ENCODE measurements at places on chromosomes 2 and 18. TPM values are rescaled to one million over a fixed set of nuclear protein-coding genes. Genes with fewer than 3 reads are reported as not detected.
A peak's percentile ranks its signal among the peaks of the same experiment; 100 is the strongest.

DNA sequence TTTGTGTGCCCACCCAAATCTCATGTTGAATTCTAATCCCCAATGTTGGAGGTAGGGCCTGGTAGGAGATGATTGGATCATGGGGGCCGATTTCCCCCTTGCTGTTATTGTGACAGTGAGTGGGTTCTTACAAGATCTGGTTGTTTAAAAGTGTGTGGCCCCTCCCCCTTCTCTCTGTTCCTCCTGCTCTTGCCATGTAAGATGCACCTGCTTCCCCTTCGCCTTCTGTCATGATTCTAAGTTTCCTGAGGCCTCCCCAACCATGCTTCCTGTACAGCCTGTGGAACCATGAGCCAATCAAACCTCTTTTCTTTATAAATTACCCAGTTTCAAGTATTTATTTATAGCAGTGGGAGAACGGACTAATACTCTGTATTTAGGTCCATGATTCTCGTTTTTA is 588.1 kb downstream of the DCDC2C start:
- no peak for DNase-seq

DNA sequence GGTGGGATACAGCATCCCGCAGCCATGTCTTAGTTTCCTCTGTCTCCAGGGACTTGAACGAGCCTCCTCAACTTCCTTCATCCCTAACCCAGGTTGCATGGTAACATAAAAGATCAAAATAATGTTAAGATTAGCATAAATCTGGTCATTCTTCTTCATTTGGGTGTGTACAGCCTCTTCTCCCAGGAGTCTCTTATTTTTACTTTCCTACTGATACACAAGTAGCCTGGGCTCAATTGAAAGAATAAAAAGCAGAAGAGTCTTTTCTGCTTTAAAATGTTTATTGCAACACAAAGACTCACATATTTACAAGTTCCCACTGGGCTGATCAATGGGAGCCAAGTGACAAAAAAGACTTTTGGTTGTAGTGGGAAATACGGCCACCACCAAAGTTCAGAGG is 137.9 kb upstream of the PID1 start:
- no peak for DNase-seq

- DNase-seq = no peak
Observed at GRCh38 chr18:75422341-75422910, 5.1 kb downstream of the SMIM21 start.

GRCh38 chr2:33521791-33522281 is 45.4 kb downstream of the RASGRP3 start:
- DNase-seq = no peak

DNA sequence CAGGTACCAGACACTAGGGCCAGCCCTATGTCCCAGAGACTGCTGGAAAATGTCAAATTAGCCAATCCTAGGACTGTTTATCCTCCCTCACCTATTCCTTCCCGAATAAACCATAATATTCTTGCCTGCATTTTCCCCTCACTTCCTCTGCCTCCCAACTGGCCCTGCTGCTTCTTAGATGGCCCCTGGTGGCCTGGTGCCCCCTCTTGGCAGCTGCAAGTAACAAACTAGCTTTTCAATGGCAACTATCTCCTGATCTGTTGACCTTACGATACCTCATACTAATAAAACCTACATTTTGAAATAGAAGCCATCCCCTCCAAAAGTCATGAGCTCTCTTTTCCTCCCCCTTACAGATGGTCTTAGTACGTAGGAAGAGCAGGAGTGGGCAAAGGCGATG is 132.0 kb downstream of the ALPK2 start:
- DNase-seq = no peak

DNA sequence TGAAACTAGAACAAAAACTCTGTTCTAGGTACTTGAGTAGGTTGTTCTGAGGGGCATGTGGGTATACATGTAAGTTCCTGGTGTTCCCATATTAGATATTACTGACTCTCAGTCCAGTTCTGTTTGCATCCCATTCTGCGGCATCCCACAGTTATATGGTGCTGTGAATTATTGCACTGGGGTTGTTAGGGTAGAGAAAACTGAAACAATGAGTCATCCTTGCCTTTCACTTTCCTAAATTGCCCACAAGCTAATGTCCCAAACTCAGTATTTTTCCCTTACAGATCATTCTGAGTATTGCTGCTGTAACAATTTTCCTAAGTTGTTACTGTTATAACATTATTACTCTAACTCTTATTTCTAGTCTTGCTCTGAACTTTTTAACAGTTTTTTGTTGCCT is 3.0 kb downstream of the WDR75 start:
- DNase-seq = no peak

DNA sequence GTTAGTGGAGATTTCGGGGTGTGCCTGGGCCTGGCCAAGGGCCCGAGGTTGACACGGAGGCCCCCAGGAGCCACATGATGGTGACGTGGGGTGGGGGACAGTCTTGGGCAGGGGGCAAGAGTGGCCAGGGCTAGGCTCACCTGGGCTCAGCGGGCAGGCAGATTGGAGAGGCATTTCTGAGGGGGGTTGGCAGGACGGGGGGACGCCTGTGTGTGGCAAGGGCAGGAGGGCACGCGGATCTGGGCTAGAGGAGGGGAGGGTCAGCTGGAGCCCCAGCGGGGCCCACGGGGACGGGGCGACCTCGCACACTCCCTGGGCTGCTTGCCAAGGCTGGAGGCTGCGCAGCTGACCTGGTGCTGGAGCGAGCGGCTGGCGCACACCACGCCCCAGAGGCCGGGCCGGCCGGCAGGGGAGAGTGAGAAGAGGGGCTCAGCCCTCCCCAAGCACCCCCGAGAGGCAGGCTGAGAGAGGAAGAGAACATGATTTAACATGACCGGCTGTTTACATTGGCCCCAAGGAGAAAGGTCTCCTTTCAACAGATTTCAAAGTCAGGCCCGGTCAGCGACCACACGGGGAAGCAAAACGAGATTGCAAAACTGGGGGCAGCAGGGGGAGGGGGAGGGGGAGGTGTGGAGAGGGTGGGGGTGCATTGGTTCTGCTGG is 38.0 kb upstream of the SNED1 start:
- no peak for DNase-seq

DNA sequence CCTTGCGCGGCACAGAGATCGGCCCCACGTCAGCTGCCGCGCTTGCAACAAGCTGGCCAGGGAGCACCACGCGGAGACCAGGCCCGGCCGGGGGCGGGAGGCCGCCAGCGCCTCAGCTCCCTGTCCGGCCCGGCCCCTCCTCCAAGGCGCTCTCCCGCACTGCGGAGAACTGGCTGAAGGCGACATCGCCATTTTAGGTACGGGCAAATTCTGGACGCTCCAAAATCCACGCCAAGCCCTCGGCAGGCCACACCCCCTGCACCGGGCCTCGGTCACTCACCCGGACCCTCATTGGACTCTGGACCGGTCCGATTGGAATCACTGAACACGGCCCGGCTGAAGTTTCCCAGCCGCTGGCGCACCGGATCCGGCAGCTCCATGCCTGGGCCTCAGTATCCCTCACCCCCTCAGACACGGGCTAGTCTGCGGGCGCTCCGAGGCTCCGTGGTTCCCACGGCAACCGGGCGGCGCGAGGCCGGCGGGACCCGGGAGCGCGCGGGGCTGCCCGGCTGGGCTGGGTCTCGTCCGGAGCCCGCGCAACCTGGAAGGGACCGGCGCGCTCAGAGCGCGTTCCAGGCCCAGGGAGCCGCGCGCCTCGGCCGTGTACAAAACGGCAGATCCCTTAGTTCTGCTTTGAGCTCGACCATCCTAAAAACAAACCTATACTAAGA is at the start of gene TMEM17:
Gene TMEM17, minus strand, starts transcription at position 446 of the 671 bp plus-strand sequence. Its CDS starts 66 bp downstream, at position 380.
- peak; percentile 74 for DNase-seq

Gene UPP2
- not detected for total RNA-seq

- DNase-seq = no peak
Observed at GRCh38 chr2:180842461-180842860, 137.9 kb upstream of the UBE2E3 start.

Gene HOXD12
- total RNA-seq = not detected

GRCh38 chr2:112480530-112481049 is 1.4 kb upstream of the TTL start:
- no peak for DNase-seq

Gene TUBA3E
- total RNA-seq = not detected

Gene TLX2
- total RNA-seq = not detected

Gene EDAR
- total RNA-seq = not detected

Gene IL36RN
- not detected for total RNA-seq

Gene SPAG16
- total RNA-seq = 15.0 TPM

Gene PLA2R1
- total RNA-seq = 13.4 TPM

- DNase-seq = no peak
Observed at GRCh38 chr2:10911291-10912075, at the start of gene KCNF1. KCNF1 (plus strand) TSS chr2:10911934; CDS start chr2:10912427, 493 bp downstream.

- DNase-seq = no peak
Observed at GRCh38 chr18:60599267-60599666, 226.7 kb upstream of the MC4R start.

Gene SLC9A2
- total RNA-seq = 0.09 TPM

All from omental fat pad (tissue), 4 donors.